ENCODE measurements at places on chromosomes 11 and 22.

DNA sequence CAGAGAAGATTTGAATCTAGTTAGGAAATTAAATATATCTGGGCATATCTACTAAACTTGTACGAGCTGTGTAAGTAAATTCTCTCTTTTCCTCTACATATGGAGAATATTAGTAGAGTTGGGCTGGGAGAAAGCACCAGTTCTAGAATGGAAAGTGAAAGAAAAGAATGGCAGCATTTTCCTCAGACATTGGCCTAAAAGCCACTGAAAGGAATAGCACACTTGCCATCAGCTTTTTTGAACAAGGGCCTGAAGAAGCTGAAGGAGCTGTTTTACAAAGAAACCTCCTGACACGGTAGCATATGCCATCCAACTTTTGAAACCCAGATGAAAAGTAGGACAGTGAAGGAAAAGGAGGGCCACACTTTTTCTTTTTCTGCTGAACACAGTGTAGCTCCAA, 1563.7 kb upstream of the TENM4 start:
- no peak for DNase-seq

GRCh38 chr22:47120399-47120798, 357.9 kb downstream of the TBC1D22A start:
- DNase-seq: no peak

GRCh38 chr11:122815900-122816299, 22.4 kb upstream of the CRTAM start:
- no peak for DNase-seq

DNA sequence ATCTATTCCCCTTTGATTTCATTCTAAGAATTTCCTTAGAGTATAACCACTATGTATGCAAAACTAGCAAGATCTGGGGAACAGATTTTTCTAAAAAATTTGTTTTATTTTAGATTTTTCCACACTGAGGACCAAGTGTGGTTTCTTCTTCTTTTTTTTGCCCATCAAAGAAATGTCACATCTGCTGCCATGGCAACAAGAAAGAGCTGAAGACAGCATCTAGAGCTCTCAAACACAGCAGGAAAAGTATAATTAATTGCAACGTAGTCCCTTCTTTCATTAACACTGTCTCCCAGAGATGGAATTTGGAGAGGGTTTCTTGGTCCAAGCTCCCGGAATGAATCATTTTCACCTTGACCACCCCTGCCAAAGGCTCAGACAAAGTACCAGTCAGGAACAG, 256.7 kb upstream of the CCDC90B start:
- no peak for DNase-seq

DNA sequence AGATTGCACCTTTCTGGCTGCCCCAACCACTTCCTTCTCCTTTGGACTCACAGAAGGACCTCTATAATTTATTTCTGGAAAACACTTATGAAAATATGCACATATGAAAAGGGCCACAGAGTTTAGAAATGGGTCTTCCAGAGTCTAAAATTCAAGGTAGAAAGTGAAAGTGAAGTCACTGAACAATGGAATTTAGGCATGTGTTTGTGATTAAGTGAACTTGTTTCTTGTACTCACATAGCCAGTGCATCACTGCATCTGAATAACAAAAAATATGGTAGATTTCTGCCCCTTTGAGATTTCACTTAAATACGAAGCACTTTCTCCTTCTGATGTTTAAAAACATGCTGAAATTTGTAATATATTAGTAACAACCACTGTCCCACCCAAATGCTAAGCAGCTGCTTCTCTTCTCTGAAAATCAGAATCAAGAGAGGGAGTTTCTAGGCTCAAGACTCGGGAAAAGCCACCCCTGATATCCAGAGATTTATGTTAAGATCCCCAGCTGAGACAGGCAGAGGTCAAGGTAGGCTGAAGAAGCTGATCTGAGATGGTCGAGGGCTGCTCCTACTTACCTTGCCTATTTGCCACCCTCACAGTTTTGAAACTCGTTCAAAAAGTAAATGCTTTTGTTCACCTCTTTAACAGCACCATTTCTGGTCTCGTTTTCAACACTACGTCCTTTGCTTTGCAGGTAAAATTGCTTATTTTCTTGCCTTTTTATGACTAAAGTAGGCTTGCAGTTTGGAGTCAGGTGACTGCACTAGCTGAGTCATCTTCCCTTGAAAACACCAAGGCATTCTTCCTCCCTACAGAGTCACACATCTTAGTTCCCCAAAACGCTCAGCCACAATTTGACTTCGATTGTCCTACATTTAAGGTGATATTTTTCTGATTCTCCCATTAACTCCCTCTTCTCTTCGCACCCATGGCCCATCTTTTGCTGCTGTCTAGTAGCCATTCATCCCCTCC, at the start of gene XKR3:
Gene XKR3, minus strand, starts transcription at position 696 of the 972 bp plus-strand sequence. CDS start 17,338 bp downstream, outside the sequence.
- no peak for DNase-seq

GRCh38 chr11:129251067-129251466, 58.9 kb upstream of the ARHGAP32 start:
- no peak for DNase-seq

DNA sequence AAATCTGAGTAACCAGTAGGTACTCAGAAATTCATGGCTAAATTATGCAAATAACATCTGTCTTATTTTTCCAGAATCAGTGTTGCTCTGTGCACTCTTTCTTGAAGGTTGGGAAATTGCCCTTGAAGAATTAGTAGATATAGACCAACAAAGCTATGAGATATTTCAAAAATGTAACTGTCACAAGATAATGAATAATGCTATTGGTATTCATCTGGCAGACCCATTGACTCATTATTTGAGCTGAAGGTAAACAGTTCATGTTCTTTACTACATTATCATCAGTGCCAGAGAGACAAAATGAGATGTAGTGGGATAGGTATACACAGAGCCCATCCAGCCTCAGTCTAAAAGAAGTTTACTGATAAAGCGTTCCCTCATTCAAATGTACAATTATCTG, 274.7 kb downstream of the CASP12 start:
- no peak for DNase-seq

DNA sequence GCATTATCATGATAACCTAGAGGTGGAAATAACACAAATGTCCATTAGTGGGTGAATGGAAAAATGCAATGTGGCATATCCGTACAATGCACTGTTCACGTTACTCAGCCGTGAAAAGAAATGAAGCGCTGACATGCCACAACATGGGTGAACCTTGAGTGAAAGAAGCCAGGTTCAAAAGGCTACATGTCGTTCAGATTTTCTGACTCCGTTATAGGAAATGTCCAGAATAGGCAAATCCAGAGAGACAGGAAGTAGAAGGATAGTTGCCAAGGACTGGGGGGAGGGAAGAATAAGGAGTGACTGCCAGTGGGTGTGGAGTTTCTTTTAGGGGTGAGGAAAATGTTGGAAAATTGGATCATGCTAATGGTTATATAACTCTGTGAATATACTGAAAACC, 133.8 kb downstream of the ATXN10 start:
- no peak for DNase-seq

DNA sequence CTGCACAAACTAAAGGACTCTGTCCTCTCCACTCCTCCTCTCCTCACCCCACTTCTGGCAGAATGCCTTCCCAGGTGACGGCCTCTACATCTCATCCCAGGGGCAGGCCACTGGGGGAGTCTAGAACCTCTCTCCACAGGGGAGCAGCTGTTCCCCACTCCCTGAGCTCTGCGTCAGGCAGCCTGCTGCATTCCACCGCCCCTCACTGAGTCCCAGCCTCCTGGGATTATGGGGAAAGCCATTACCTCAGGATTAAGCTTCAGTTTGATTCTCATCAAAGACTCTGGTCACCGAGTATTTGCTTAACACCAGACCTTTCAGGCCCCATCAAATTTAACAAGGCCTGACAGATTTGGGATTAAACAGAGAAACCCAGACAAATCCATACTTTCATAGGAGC, 405.9 kb downstream of the NXPE2 start:
- no peak for DNase-seq

GRCh38 chr11:120186456-120186773, 24.4 kb upstream of the OAF start:
- DNase-seq: no peak

GRCh38 chr11:126862664-126863243, 137.8 kb downstream of the KIRREL3 start:
- DNase-seq: no peak

- DNase-seq: no peak
These were observed 28.4 kb downstream of the SHANK2 start for GRCh38 chr11:71223671-71224660.

DNA sequence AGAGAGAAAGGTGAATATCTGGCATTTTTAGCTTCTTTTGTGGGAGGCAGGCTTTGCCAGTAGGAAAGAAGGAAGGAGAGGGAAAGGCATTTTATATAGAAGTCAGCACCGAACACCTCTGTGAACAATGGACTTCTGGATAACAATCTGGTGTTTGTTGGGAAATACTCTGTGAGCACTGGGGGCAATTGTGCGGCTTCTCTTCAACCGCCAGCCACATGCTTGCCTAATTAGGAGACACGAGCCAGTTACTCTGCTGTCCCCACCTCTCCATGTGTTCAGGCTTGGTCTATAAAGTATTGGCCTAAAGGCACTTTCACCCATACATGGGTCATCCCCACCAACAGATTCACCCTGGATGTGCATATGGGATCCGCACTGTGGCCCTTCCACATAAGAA, 523.6 kb downstream of the NTM start:
- no peak for DNase-seq

DNA sequence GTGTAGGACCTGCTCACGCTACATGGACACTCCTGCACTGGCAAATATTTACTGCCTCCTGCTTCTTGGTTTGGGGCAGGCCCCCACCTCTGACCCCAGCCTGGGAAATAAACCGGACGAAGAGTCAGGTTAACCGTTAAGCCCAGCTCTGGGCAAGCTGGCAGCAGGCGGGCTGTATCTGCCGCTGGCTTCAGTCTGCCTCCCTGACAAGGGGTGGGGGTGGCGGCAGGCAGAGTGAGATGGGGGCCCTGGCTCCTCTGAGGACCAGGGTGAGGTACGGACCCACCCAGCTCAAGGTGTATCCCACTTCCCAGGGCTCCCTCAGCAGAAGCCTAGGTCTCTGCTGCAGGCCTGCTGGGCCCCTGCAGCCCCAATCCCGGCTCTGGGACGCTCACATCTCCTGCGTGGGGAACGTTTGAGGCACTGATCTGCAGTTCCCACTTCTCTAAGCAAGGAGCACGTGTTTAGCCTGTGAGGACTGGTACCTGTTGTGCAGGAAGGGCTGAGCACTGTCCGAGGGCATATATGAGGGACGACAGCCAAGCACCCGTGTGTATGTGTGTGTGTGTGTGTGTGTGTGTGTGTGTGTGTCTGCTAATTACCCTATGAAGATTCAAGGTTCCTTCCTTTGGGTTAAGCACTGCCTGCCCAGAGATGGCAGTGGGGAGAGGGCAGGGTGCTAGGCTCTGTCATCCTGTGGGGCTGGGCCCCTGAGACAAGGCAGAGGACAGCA, 1.1 kb upstream of the LRRC75B start:
- DNase-seq: no peak

GRCh38 chr11:85806876-85807275, 4.1 kb downstream of the SYTL2 start:
- DNase-seq: no peak

GRCh38 chr22:48926643-48927042, 901.0 kb downstream of the BRD1 start:
- DNase-seq: no peak

DNA sequence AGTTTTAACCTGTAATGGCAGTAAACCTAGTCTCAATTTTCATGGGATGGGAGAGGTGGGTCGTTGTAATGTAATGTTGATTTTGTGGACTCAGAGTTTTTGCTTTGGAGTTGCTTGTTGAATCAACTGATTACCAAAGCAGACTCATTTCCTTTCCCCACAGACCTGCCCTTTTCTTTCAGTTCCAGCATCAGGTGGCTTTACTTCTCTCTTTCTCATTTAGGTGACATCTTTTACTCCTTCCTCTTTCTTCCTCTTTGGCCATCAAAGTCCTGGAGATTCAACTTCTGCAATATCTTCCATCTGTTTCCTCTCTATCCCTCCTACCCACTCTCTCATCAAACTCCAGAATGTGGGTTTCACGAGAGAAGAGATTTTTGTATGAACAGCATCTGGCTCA, 313.9 kb downstream of the TMEM135 start:
- no peak for DNase-seq

GRCh38 chr11:12087075-12088004, 23.1 kb upstream of the MICAL2 start:
- no peak for DNase-seq

DNA sequence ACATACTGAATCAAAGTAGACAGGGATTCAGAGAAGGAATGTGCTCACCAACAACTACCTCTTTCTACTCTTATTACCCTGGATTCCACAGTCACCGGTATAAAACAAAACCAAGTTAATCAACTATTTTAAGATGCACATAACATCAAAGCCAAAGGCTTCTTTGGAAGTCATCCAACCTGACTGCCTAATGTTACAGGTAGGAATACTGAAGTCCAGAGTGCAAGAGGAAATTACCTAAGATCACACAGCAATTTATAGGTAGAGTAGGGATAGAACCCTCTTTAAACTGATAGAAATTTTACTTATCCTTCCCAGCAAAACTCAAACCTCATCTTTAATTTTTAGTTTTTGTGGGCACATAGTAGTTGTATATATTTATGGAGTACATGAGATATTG, 76.3 kb downstream of the PAK1 start:
- no peak for DNase-seq

DNA sequence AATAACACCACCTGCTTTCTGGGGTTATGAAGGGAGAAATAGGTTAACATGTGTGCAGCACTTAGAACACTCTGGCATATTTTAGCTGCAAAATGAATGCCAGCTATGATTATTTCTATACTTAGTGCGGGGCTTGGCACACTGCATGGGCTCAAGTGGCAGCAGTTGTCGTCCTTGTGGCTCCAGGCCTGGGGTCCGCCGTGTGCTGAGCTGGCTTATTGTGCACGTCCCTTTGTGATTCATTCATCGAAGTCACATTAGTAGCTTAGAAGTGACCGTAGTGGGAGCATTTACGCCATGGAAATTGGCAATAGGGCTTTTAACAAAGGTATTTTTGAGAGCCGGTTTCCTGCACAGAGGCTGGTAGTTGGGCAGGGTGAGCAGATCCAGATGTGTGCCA, 4.2 kb downstream of the RASD2 start:
- DNase-seq: no peak

DNA sequence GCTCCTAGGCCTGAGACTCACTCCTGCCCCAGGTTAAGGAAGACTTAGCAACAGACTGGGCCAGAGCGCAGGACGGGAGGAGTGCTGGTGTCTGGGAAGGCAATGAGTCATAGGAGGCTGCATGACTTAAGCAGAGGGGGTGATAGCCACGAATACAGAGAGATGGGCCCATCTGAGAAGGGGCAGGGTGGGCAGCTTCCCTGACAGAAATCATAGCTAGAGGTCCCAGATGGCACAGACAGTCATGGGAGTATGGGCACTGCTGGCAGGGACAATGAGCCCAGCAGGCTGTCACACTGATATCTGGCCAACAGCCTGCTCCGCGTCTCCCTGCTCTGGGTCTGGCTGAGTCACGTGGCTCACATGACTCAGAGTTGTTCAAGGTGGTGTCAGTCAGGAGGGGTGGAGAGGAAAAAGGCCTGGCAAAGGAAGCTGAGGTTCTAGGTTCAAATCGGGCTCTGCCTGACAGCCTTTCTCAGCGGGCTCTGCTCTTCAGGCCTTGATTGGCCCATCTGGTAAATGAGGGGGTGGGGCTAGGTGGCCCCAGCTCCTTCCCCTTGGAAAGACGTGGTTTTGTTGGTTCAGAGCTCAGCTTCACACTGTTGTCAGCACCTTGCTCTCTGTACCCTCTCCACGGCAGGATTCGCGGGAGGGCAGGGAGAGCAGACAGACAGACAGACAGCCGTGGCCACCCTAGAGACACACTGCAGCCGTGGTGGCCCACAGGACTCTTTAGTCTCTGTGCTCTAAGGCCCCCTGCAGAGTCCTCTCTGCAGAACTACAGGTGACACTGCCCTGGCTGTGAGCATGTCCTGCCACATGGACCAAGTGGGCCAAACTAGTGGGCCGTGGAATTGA, 47.8 kb downstream of the DBX1 start:
- peak; percentile 13 for DNase-seq

- DNase-seq: no peak
These were observed 49.2 kb downstream of the APOL5 start for GRCh38 chr22:35766654-35767580.
